ENCODE measurements at places on chromosomes 1 and 21.
A peak's percentile ranks its signal among the peaks of the same experiment; 100 is the strongest.

DNA sequence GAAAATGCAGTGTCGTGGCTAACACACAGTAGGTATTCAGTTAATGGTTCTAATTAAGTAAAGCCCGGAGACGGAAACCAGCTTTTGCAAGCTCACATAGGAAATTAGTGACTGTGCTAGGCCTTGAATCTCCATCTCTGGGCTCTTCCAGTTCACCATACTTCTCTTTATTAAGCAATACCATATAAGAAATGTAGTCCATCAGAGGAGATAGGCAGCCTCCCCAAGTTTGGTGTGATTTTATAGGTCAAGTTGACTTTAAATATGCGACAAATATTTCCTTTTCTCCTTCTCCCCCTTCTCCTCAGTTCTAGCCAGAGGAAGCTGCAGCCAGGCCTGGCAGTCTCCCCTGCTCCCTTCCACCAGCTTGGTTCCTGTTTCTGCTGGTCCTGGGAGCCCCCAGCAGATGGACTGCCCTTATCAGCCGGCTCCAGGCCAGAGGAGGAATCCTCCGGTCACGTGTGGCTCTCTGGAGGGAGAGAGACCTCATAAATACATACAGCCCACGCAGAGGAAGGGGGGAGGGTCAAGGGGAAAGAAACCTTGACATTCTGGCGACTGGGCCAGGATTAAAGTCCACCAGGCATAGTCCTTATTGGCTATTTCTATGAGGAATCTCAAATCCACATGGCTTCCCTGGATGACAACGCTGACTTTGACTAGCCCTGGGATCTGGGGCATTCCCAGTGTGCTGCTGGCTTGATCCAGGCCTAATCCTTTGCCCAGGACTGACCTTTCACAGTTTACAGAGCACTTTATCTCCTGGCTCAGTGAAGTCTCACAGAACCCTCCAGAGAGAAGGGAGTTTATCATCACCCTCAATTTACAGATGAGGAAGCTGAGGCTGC is 115.1 kb upstream of the JUN start:
- DNase-seq: peak; percentile 87

DNA sequence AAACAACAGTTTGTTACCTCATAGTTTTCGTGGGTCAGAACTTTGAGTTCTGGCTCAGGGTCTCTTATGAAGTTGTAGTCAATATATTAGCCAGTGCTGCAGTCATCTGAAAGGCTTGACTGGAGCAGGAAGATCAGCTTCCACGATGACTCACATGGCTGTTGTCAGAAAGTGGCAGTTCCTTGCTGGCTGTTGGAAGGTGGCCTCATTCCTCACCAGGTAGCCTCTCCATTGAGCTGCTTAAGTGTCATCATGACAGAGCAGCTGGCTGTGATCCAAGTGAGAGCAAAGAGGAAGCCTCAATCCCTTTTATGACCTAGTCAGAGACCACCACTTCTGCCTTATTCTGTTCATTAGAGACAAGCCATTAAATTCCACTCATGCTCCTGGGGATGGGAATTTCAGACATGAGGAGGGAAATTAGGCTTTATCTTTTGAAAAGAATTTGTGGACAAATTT is 5.6 kb downstream of the OSBPL9 start:
- DNase-seq: peak; percentile 58

DNA sequence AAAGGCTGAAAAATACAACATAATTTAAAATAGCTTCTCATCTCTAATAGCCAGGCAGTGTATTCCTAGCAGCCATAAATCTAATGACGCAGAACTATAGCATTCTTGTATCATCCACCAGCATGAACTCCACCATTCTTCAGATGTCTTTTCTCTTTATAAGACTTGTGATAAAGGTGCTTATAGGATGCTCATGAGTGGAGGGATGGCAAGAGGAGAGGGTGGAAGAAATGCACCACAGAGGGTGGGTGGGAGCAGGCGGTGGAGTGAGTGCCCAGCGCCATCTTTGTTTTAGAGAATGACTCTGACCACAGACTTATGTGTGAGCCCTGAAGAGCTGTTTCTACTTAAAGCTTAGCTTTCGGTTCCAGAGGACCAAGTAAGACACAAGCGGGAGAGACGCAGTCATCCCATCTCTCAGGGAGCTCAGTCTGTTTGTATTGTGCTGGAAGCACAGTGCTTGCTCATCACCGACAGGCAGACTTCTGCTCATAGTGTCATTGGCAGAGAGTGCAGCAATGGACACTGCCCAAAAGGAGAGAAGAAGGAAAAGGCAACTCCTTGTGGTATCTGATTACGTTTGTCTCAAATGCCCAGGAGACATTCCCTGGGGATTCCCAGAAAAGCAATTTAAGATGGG is 65.6 kb downstream of the KCNJ15 start:
- DNase-seq: no peak

DNA sequence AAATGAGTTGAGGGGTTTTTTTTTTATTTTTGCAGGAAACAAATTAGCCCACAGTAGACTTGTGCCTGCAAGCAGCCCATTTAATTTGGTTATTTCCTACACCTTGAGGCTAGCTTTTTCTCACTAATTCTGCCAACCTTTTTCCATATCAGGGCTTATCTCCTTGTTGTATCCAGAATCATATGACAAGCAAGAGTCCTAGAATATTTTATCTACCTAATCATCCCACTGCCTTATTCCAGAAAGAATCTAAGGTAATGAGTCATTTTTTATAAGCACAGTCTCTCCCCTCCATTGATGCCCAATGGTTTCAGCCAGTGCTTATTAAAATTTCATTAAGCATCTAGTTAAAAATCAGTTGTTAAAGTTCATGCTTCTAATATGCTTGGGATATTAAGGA is 324.1 kb downstream of the BARHL2 start:
- no peak for DNase-seq

DNA sequence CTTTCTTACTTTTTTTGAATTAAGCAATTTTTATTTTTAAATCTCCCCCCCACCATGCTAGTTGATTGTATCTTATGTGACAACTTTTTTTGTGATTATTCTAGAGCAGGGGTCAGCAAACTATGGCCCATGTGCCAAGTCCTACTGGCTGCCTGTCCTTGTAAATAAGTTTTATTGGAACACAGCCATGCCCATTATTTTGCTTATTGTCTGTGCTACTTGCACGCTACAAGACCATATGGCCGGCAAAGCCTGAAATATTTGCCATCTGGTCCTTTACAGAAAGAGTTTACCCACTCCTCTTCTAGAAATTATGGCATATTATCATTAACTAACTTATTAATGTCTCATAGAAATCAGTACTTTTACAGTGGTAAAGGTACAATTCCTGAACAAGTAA is 51.7 kb downstream of the AK5 start:
- DNase-seq: no peak

- no peak for DNase-seq
Observed at GRCh38 chr21:25772686-25773085, 37.9 kb downstream of the GABPA start.

DNA sequence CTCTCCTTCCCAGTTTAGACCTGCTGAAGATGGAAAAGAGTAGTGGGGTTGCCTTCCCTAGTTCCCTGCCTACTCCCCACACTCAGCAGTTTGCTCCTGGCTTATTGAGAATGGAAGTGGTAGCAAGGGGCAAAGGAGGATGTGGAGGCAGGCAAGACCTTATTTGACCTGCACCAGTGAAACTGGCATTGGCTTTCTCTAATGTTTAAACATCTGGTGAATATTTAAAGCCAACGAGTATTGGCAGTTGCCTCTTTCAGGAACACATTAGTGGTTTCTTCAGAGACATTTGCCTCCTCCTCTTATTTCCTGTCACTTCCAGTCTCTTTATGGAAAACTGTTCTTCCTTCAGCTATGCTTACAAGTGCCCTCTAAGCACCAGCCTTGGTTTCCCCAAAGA is 62.4 kb upstream of the VAV3 start:
- no peak for DNase-seq

- no peak for DNase-seq
Observed at GRCh38 chr1:63937461-63938022, 163.7 kb downstream of the ROR1 start.

- peak; percentile 13 for DNase-seq
Observed at GRCh38 chr21:32772281-32773047, 909 bp upstream of the PAXBP1 start.

- peak; percentile 64 for DNase-seq
Observed at GRCh38 chr1:4652631-4653327, 1.6 kb upstream of the AJAP1 start.

DNA sequence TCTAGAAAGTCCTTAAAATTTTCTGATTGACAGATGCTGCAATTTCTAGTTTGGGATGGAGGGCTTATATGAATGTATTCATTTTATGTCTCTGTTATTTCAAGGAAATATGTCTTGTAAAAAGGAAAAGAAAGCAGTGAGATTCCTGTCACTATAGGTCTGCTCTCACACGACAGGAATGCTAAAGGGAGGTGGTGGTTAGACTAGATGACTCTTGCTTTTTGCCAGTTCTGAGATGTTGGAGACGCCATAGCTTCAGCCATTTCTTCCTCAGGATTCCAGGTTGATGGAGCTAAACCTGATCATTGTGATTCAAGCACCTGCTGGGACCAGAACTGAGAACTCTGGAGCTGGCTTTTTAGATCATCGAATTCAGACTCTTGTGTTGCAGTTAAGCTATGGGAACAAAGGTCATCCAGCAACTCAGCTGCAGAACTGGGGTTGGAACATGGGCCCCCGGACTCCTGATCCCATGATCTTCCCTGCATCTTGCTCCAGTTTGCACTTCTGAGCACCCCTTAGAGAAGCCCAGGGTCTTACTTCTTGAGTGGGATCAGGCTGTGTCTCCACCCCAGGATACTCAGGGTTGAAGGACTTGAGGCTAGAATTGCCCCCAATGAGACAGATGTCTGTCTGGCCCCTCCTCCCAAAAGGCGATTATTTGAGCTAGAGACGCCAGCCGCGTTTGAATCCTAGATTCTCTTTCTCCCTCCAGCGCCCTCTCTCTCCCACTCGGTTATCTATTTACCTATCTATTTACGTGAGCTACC is 46.7 kb upstream of the FOXO6 start:
- no peak for DNase-seq

DNA sequence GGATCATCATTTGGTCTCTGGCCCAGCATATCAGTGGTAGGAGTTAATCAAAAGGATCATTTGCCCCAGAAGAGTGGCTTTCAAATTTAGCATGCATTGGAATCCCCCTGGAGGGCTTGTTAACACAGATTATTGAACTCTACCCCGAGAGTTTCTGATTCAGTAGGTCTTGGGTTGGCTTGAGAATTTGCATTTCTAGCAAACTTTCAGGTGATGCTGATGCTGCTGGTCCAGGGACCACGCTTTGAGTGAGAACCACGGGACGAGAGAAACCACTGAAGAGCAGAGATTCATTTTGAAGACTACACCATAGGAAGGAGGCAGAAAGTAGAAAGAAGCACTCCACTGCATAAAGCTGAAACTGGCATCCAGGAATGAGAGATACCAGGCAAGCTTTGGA is 81.3 kb upstream of the DUSP10 start:
- no peak for DNase-seq

All from cardiac muscle cell (in vitro differentiated cells and primary cell).